ENCODE measurements at places on chromosomes 3 and 15.

DNA sequence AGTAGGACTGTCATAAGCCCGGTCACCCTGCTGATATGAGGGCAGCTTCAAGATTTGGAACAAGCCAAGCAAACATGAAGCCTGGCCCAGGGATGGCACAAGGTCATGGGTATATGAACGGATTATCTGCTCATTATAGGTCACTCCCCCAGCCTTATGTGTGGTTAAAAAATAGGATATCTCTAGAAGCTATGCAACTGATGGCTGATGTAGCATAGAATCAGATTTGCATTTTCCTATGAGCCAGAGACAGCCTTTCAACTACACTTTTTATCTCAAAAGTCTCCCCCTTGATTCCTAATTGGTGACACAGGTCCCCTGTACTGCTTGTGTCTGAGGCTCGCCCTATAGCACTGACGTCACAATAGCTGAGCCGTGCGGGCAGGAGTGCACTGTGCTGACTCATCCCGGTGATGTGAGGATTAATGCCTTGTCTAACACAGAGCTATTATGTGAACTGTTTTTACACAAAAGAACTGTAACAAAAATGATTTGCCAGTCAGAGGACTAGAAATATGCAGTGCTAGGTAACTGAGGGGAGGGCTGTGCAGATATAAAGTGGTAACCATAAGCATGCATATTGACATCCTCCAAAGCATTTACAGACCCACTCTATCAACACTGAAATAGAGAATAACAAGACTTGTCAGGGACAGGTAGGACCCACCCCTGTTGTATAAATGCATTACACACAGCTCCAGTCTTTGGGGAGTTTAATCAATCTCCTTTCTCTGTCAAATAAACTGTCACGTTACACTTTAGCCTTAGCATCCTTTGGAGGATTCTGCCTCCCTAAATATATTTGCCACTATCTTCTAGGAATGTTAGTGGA, 204.9 kb downstream of the TIGIT start:
- no peak for DNase-seq

- DNase-seq, result no peak
Measured at GRCh38 chr3:8658306-8659212, 14.0 kb upstream of the SSUH2 start.

GRCh38 chr3:17850448-17850847, 108.0 kb upstream of the TBC1D5 start:
- DNase-seq, result no peak

GRCh38 chr15:36161771-36162212, 417.6 kb upstream of the CDIN1 start:
- no peak for DNase-seq

DNA sequence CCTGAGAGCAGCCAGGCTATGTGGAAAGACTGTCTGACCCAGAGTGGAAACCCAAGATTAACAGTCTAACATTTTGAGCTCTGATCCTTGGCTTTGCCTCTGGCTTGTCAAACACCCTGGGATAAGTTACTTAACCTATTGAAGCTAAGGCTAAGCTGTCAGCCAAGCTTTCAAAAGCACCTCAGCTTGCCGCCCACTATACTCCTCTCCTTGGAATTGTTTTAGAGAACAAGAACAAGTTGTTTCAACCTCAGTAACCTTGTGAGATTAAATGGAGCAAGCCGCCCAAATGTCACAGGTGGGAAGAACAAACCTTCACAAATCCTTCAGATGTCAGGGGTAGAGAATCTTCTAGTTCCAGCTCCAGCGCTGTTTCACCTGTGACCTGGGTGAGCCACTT, 235.1 kb downstream of the RYR3 start:
- no peak for DNase-seq

DNA sequence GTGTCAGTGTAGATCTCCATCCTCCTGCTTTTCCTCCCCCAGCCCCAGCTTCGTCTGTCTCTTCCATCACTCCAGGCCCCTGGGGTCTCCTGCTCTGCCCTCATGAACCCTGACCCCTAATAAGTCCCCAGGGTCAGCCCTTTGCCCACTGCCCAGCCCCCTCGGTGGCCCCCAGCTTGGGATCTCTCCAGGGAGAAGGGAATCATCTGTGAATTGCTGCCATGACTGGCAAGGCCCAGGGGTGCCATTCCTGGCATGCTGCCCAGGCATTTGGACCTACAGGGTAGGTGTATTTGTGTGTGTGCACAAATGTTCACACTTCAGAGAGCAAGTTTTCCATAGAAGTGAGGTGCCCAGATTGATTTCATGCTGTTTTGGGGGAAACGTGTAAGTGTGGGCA, 5.9 kb upstream of the TBC1D21 start:
- DNase-seq, result no peak

GRCh38 chr15:88646951-88647350, 8.1 kb downstream of the ISG20 start:
- DNase-seq, result no peak

DNA sequence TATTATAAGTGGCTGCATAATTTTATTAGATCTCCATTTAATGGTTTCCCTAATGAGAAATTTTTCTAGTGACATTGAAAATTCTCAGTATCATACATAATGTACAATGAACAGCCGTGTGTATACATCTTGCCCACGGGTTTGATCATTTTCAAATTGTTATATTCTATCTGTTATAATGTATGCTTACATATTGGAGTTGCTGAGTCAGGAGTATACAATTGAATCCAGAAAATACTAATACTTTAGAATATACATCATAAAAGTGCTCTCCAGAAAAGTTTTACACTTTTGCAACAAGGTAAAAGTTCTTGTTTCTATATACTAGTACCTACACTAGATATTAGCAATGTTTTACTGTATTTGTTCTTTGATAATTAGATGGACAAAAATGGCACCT, 82.8 kb downstream of the SPATA16 start:
- DNase-seq, result no peak

- DNase-seq, result no peak
Measured at GRCh38 chr3:71710906-71711494, 14.2 kb downstream of the EIF4E3 start.

DNA sequence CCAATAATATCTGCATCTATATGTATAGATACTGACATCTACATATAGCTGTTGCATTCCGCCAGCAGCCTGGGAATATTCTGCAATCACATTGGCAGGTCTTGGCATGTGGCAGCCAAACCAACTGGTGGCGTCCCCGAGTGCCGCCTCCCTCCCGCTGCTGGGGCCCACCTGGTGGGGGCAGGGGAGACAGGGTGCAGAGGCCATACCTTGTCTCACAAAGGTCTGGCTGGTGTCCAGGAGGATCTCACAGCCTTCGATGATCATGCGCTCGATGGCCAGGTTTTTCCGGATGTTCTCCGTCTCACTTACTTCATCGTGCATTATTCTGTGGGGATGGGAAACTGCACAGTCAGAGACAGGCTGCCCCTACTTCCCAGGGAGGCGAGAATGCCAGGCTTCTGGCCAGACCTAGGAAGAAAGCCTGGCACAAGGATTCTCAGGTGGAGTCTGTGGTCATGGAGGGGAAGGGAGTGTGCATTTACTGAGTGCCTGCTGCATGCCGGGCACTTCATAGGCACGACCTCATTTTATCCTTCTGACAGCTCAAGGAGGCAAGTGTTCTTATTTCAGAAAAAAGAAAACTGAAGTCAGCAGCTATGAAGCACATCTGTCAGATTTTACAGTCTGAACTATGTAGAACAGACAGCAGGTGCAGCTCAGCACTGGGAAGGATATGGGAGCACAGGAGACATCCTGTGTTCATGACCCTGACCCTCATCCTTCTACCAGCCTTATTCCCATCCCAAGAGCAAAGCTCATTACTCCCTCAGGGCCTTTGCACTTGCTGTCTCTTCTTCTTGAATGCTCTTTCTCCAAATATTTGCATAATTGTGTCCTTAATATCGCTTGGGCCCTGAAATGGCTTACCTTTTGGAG, 62.8 kb downstream of the RASGRF1 start:
- no peak for DNase-seq

GRCh38 chr3:79085171-79085570, 682.6 kb downstream of the ROBO1 start:
- no peak for DNase-seq

- DNase-seq, result no peak
Measured at GRCh38 chr3:36918050-36918449, 26.8 kb downstream of the TRANK1 start.

DNA sequence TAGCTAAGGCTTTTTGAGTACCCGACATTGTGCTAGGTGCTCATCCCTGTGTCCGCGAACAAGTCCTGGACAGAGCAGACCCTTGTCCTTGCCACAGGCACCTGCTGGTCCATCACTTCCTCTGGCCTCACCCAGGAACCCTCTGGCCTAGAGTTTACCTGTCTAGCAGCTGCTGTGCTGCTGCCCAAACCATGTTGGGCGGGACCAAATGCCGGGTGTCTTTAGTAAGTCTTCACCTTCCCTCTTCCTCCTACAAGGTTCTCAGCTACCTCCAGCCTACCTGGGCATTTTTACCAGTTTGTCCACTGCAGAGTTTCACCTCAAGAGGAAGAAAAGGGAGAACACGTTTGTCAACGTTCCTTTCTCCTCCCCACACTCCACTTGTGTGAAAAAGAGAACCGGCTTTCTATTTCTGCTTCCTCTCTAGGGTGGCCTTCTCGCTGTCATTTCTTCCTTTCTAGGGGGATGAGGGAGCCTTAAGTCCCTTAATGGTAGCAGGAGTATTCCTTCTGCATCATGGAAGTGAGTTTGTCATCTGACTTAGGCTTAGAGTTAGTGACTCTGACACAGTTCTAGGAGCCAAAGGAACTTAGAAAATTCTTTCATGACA, 80.4 kb upstream of the GCNT3 start:
- no peak for DNase-seq

- no peak for DNase-seq
Measured at GRCh38 chr3:61680617-61681016, 119.2 kb downstream of the PTPRG start.

DNA sequence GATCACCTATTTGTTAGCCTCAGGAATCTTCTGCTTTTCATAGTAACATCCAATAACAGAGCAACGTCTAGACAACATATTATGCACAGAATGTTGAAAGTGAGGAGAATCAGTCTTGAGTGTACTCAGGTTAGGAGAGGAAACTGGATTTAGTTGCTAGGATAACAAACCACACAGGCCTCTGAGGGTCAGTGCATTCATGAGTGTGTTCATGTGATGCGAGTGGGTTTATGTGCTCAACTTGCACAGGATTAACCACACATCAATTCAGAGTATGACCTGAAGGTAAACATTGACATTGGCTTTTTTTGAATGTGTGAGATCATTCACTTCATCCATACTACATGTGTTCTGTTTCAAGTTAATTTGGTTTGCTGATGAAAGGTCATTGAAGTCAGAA, 287.6 kb downstream of the DIPK2A start:
- DNase-seq, result no peak

GRCh38 chr3:112751564-112752512, 94.8 kb downstream of the CD200R1L start:
- no peak for DNase-seq

DNA sequence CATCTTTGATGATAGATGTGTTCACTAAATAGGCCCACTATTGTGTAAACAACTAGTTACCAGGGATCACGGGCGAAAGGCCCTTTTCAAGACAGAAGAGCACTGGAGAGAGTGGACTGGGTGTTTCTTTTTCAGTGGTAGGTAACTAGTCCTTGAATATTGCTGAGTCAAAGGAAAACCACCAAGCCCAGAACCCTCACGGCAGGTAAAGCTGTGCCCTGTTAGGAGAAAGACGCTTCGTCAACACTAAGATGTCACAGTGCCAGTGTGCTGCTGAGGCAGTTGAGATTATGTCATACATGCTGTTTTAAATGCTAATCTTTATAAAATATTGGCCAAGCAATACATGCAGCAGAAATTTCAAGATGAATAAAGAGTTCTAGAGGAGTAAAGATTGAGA, 578.6 kb downstream of the PYDC2 start:
- DNase-seq, result no peak

DNA sequence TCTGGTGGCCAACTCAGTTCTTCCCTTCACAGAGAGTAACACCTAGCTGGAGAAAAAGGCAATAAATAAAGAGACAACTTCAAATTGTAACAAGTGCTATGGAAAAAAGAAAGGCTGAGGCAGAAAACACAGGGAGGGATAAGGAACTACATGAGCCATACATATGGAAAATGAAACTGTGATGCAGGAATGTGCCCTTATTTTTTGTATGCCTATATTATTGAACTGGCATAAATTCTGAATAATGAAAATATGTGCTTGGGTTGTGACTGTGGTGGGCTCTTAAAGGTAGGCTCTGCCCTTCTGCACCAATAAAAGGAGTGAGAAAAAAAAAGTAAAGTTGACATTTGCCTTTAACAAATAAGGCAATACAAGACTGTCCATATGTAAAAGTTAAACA, 19.6 kb downstream of the FHIT start:
- no peak for DNase-seq

DNA sequence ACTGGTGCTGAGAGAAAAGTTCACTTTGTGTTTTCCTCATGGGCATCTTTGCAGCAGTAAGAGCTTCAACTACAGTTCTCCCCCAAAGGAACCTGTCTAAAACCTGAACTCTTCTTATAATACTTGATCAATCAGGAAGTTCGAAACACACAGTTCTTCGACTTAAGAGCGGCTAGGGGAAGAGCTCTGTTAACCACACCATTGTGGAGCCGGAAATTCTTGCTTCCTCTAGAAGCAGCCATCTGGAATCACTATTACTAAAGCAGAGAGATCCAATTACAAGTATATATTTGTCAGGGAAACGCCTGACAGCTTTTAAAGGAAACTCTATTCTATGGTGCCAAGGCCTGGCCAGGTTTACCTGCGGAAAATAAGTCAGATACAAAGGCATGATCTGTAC, 337.3 kb upstream of the CBLB start:
- DNase-seq, result no peak

DNA sequence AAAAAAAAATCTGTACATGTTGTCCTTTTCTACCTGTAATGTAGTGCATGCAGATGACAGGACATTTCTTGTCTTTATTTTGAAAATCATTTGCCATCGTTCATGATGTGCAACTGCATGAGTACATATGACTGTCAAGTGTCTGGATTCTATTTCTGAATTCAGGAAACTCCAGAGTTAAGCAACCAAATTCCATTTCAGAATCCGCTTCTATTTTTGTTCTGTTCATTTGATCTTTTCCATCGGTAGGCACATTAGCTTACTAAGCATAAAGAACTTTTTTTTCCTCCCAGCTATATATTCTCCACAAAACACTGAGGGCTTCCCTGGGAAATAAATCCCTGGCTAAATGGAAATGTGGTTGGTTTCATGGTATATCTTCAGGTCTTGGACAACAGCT, 365.6 kb downstream of the PTPRG start:
- no peak for DNase-seq

GRCh38 chr3:76694063-76694462, 345.8 kb upstream of the ROBO2 start:
- DNase-seq, result no peak

Measured in stimulated activated CD4-positive, alpha-beta T cell treated with anti-CD3 and anti-CD28 coated beads, Interleukin-12 subunit alpha, Interleukin-12 subunit beta, amount 100 ng/mL, for 48 hours (primary cell).